ENCODE measurements at places on chromosomes 2 and 18. TPM values are rescaled to one million over a fixed set of nuclear protein-coding genes. Genes with fewer than 3 reads are reported as not detected.

GRCh38 chr2:80128080-80128479 lies 176.5 kb downstream of the LRRTM1 start:
- H3K27me3 ChIP-seq: no peaks in the 10 kb centered on the region
- H3K36me3 ChIP-seq: no peaks in the 10 kb centered on the region
- no peaks in the 10 kb centered on the region for H3K4me1 ChIP-seq

Gene C2orf72
- not detected for total RNA-seq

Gene TLX2
- total RNA-seq: not detected

Gene IL1RL1
- not detected for total RNA-seq

DNA sequence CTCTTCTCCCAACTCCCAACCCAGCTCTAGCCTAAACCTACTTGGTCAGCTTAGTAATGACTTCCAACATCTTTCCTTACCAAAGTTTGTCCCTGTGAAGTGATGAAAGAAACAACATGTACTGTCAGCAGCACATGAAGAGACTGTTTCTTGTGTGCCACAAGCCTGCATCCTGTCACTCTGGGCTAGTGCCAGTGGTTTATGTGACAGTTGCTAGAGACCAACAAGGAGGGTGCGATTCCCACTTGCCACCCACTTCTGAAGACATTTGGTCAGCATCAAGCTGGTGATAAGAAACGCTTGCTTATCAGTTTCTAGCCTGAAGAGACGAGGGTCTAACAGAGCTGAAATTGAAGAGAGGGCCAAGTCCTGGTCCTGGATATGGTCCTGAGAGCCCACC lies 132.6 kb downstream of the COL4A4 start:
- no peak overlapping the region for H3K4me3 ChIP-seq
- DNase-seq: no peak
- H3K36me3 ChIP-seq: no peaks in the 10 kb centered on the region
- H3K27ac ChIP-seq: no peak overlapping the region

DNA sequence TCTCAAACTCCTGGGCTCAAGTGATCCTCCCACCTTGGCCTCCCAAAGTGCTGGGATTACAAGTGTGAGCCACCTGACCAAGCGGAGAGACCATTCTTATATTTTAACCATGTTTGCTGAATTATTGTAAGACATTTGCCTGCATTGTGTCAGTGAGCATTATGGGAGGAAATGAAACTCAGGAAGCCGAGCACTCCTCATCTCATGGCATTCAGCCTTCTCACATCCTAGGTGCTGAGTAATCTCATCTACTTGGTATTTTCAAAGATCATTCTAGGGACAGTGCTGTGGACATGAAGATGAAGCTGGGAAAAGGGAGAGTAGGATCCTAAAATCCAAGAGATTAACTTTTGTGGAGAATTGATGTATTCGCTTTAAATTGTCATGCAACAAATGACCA lies 66.1 kb downstream of the NAPG start:
- no peaks in the 10 kb centered on the region for H3K4me1 ChIP-seq
- H3K4me3 ChIP-seq: no peak overlapping the region
- no peak overlapping the region for H3K27ac ChIP-seq
- H3K36me3 ChIP-seq: no peaks in the 10 kb centered on the region

DNA sequence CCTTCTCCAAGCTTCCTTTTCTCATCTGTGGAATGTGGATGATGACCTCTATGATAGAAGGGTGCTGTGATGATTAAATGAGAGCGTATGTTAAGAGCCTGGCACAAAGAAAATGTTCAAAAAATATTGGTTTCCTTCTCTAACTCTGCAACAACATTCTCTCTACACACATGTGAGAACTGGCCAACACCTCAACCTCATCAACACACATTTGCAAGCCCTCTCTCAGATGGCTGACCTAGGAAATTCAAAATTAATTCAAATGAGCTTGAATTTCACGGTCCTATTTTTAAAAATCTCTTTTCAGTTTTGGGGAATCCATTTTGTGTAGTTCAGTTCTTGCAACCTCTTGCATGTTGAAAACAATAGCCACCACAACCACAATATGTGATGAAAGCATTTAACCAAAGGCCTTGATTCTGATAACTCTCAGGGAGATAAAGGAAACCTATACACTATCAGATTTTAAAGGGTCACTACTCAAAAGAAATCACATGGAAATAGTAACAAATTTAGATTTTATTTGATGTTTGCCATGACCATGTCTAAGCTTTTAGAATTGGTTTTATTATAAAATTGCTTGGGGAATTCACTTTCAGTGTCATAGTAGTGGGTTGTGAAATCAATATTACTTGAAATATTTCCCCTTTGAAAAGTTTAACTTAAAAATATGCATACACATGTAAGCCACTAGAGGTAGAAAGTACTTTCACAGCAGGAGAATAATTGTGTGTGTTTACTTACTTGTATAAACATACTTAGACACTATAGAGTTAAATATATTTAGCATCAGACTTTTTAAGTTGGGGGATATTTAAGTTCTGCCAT lies 16.6 kb upstream of the NABP1 start:
- H3K4me3 ChIP-seq: no peak overlapping the region
- no peak for DNase-seq
- H3K27ac ChIP-seq: no peak overlapping the region
- H3K36me3 ChIP-seq: no peaks in the 10 kb centered on the region
- no peaks in the 10 kb centered on the region for H3K27me3 ChIP-seq

DNA sequence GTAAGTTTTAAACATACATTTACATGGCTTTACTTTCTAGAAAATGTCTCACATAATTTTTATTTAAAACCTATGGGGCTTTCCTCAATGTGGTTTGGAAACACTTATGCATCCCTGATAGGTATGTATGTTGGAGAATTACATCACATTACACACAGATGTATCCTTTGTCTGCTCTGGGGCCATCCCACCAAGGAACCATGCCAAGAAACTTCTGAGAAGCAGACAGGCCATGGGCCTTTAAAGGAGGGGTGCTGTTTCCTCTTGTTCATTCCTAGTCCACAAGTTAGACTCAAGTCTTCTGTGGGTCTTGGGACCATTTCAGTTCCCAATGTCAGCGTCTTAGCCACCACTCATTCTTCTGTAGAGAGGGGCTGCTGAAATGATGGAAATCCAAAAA lies 162.0 kb upstream of the SETBP1 start:
- H3K36me3 ChIP-seq: no peaks in the 10 kb centered on the region
- H3K4me1 ChIP-seq: peaks cover 24% of the 10 kb centered on the region
- H3K27ac ChIP-seq: no peak overlapping the region
- H3K4me3 ChIP-seq: no peak overlapping the region
- no peak for DNase-seq

GRCh38 chr18:9436206-9436929 lies 38.9 kb upstream of the RALBP1 start:
- H3K4me1 ChIP-seq: peaks cover 19% of the 10 kb centered on the region
- peak; percentile 64 for DNase-seq
- no peak overlapping the region for H3K4me3 ChIP-seq
- H3K36me3 ChIP-seq: no peaks in the 10 kb centered on the region

Gene LIMS2
- total RNA-seq: 51.0 TPM

DNA sequence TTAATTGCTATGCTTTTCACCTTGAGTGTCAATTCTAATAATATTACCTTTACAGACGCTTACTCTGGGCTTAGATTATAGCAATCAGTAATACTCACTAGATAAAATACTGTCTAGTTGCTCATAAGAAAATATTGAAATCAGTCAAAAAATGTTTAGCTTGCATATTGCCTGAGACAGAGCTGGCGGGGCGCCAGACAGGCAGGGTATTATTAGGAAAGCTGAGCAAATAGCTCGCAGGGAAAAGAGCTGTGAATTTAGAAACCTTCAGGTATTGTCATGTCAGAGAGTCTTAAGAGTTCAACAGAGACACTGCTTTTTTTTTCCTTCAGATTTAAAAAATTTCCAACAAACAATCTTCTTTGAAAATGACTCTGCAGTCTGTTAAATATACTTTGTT lies 118.4 kb downstream of the MEIS1 start:
- no peak for DNase-seq
- H3K4me3 ChIP-seq: no peak overlapping the region
- no peaks in the 10 kb centered on the region for H3K4me1 ChIP-seq
- H3K27me3 ChIP-seq: peaks cover 12% of the 10 kb centered on the region
- H3K36me3 ChIP-seq: no peaks in the 10 kb centered on the region

Gene NTSR2
- total RNA-seq: not detected

Gene CRYGC
- not detected for total RNA-seq

DNA sequence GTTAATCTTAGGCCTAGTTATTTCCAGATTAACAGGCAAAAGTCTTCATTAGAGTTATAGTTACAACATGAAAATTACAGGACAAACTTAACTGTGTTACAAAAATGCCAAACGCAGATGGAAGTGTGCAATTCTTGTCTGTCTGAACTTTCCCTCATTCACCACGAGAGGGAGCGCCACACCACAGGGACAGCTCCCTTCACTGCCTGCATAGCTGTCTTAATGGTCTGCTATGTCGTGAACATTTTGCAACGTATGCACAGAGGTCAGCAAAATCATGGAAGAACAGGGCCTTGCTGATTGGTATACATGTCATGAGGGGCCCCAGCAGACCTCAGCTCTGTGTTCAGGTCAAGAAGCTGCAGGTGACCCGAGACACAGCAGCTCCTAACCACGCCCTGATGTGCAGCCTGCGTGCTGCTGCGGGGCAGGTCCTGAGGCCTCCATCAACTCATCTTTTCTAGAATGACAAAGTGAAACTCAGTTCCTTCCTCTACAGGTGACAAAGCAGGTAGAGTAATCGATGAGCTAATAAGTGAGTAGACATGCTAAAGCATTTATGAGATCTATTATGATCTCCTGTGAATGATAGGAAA lies 78.8 kb upstream of the ATP8B1 start:
- no peak overlapping the region for H3K27ac ChIP-seq
- peak; percentile 89 for DNase-seq
- no peaks in the 10 kb centered on the region for H3K27me3 ChIP-seq
- H3K36me3 ChIP-seq: no peaks in the 10 kb centered on the region
- H3K4me1 ChIP-seq: peaks cover 3% of the 10 kb centered on the region

DNA sequence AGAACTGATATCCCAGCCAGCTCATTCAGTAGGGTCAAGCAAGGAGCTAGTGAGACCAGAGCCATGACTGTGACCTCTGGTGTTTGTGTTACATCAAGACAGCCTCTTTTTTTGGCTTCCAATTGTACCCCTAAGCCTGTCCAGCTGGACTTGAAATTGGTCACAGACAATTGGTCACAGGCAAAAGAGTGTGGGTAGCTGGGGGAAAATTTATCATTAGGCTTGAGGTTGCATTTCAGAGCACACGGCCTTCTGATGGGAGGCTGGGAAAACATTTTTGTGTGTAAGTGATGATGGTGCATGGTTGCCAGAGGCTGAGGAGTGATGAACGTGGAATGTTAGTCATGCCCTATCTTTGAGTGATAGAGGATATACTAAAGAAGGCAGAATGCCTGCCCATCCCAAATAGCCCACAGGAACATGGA lies 285.1 kb upstream of the SLC14A2 start:
- no peak for DNase-seq
- peaks cover 13% of the 10 kb centered on the region for H3K27me3 ChIP-seq
- no peak overlapping the region for H3K4me3 ChIP-seq
- no peak overlapping the region for H3K27ac ChIP-seq

Gene AKAIN1
- total RNA-seq: not detected

Gene PAIP2B
- 0.55 TPM for total RNA-seq

Gene OR6B2
- total RNA-seq: not detected

Gene ALPP
- total RNA-seq: not detected

Gene DNAJC5G
- not detected for total RNA-seq

- no peaks in the 10 kb centered on the region for H3K36me3 ChIP-seq
- DNase-seq: peak; percentile 51
- peaks cover 6% of the 10 kb centered on the region for H3K4me1 ChIP-seq
- H3K4me3 ChIP-seq: no peak overlapping the region
- no peak overlapping the region for H3K27ac ChIP-seq
Measured at GRCh38 chr2:8582651-8583399, 99.0 kb upstream of the ID2 start.

DNA sequence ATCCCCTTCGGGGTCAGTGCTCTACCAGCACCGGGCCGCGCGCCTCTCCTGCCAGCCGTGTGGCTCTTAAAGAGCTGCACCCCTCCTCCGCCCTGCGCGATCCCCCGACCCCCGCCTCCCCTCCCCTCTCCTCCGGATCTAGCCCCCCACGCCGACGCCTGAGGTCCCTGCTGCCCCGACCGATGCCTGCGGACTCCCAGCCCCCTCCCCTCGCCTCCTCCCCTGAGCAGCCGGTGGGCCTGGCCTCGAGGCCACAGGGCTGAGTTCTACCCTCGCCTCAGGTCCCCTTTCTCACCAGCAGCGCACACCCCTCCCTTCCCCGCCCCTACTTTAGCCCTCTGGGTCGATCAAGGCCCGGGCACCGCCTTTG lies 5.8 kb upstream of the SIX3 start:
- H3K36me3 ChIP-seq: no peaks in the 10 kb centered on the region
- H3K27me3 ChIP-seq: peaks cover 81% of the 10 kb centered on the region
- no peak overlapping the region for H3K27ac ChIP-seq
- peak overlapping the region; percentile 68 for H3K4me3 ChIP-seq
- H3K4me1 ChIP-seq: peaks cover 31% of the 10 kb centered on the region
- DNase-seq: no peak

Gene POLR1A
- total RNA-seq: 49.5 TPM

DNA sequence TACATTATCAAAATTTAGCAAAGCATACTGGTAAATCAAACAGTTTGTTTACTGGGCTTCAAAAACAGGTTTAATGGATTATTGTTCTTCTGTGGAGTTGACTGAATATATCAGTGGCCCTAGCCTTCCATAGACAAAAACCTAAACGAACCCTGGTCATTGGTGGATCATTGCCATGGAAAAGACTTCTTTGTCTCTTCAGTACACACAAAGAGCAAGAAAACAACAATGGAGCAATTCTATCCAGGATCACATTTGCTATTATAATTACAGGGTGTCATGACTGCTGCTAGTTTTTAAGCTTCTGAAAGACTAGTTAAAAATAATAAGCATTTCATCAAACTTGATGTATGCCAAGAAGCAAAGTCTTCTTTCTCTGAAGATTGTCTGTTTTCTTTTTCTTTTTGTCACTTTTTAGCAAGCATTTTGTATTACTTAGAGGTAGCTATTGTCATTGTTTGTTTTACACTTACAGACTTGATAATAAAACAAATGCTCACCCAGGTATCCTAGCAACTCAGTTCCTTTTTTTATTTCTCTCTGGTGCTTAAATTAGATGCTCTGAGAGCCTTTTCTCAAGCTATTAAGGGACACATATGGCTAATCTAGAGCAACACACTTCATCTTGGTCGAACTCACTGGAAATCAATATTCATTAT lies 1228.7 kb upstream of the DDX18 start:
- no peaks in the 10 kb centered on the region for H3K36me3 ChIP-seq
- H3K4me1 ChIP-seq: no peaks in the 10 kb centered on the region
- H3K27me3 ChIP-seq: no peaks in the 10 kb centered on the region

Gene LDAH
- total RNA-seq: 28.0 TPM

DNA sequence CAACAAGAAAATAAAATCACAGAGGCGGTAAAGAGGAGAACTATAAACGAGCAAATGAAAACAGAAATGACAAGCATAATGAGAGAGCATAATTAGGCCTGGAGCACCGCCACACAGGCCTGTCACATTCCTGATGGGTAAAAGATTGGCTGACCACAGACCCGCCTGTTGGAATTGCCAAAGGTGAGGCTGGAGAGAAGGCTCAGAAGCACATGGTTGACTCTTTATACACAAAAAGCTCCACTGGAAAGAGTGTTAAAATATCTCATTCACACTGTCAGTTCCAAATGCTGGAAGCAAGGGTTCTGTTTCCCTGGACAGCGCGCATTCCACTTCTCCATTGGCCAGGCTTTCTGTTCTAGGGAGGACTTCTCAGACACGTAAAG lies 5.9 kb upstream of the LGALSL start:
- H3K27ac ChIP-seq: no peak overlapping the region
- no peak overlapping the region for H3K4me3 ChIP-seq
- DNase-seq: no peak
- peaks cover 3% of the 10 kb centered on the region for H3K4me1 ChIP-seq
- no peaks in the 10 kb centered on the region for H3K36me3 ChIP-seq
- H3K27me3 ChIP-seq: peaks cover 17% of the 10 kb centered on the region
